ENCODE measurements at places on chromosomes 4 and X.

DNA sequence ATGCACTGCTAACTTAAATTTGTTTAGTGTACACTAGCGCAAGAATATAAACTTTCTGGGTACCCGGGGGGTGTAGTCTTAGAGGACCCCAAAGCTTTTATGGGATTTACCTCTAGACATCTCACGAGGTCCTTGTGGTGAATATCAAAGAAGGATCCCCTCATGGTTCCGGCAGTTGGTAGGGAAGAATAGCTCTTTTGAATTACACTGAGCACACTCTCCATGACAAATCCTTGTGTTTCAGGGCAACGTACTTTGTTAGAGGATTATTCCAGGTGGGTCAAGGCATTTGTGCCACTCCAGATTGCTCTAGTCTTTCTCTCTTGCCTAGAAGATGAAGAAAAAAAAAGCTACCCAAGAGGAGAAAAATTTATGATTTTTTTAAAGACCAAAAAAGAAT, 387.6 kb downstream of the PDHA2 start:
- DNase-seq, result no peak

DNA sequence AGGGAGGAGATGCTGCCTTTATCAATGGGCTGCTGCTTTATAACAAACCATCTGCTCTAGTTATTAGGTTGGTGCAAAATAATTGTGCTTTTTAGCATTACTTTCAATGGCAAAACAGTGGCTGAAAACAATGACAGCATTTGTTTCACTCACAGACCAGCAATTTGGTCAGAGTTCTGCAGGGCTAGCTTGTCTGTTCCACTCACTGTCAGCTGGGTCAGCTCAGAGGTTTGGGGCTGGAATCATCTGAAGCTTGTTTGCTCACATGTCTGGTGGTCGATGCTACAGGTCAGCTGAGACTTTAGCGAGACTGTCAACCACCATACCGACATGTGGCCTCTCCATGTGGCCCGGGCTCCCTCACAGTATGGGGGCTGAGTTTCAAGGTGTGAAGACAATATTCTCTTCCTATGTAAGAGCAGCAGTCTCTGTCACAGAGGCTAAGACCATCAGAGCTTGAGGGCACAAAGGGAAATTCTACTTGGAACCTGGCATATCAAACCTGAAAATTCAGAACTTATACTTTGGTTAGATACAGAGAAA, 81.3 kb upstream of the LIMCH1 start:
- DNase-seq, result no peak

DNA sequence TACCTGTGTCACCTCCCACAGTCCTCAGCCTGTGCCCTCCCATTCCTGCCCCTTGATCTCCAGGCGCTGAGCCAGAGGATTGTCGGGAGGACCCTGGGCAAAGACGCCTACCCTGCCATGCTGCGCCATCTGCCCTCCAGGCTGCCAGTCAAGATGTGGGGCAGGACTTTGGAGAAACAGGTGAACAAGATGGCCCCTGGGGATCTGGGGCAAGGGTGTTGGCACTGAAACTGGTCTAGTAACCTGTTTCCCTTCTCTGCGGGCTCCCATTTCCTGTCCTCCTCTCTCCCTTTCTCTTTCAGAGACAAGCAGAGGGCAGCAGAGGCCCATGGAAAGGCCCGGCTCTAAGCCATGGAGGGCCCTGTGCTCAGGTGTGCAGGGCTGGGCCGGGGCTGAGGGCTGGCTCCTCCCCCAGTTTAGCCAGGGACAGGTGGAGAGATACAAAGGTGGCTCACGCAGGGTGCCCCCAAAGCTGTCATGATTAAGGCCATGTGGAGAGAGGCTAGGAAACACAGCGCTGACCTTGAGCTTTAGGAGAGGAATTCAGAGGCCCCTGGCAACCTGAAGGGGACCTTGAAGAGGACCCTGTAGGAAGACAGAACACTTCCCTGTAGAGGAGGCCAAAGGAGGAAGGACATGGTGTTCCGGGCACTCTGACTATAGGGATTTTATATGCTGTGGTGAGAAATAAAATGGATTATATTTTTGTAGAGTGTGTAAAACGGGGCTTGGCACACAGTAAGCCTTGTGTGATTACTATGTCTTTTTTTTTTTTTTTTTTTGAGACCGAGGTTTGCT, at the start of gene GLOD5:
GLOD5 (plus strand) TSS at position 74 of the 798 bp plus-strand sequence; CDS start at position 118, 44 bp downstream.
- DNase-seq, result no peak

DNA sequence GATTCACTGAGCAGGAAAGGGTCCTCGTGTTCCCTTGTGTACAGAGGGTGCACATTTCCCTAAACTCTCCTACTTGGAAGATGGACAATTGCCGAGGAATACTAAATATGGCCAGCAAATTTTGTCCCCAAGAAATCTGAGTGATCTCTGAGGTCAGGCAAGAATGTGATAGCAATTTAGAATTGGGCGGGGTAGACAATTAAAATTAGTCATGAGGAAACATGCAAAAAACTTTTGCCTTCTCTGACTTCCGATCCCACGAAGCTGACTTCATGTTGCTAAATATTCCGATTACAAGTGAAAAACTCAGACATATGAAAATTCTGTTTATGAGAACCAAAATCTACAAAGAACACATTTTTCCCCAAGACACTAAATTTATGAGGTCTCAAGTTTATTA, 453.9 kb upstream of the ZFP42 start:
- no peak for DNase-seq

DNA sequence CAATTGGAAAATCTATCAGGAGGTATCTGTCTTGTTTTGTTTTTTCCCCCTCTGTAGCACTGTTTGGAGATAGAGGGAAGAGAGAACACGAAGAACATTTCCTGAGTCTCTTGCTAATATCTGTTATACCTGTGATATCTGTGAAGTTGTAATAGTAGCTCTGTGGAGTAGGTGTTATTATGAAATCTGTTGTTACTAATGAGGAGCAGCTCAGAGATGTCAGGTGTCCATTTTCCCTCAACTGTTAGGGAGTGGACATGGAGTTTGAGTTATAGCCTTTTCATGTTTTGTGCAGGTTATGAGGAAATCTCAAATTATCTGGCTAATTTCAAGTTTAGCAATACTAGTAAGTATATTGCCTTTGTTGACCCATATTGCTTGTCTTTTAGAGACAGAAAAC, 52.4 kb downstream of the SEC24B start:
- DNase-seq, result no peak

- no peak for DNase-seq
Measured at GRCh38 chr4:159884989-159885388, 782.1 kb downstream of the RAPGEF2 start.

- DNase-seq, result no peak
Measured at GRCh38 chr4:141215030-141215429, 5.7 kb upstream of the ZNF330 start.

- no peak for DNase-seq
Measured at GRCh38 chr4:139668036-139668435, 2.4 kb downstream of the MGST2 start.
